NCI-H1436 treated with DMSO at 0.1 percent for 48 hours (cell line): ENCODE measurements at places on chromosomes 12 and 14.

- no peak for DNase-seq
Measured at GRCh38 chr12:23534196-23534595, 415.3 kb downstream of the SOX5 start.

DNA sequence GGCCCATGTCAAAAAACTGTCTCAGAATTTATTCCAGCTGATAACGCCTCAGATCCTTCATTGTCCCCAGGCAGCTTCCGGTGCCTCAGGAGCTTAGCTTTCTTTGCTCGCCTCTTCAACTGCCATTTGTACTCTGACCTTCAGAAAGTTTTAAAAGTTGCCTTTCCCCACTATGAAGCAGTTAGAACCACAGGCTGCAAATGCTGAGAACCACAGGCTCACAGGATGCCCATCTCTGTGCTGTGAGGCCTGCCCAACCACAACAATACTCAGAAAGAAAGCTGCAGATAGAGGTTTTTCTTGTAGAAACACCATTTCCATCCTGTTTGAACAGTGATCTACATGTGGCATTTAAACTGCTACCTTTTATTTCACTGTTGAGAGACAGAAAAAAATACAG, 131.1 kb downstream of the PRKCH start:
- DNase-seq, result no peak

DNA sequence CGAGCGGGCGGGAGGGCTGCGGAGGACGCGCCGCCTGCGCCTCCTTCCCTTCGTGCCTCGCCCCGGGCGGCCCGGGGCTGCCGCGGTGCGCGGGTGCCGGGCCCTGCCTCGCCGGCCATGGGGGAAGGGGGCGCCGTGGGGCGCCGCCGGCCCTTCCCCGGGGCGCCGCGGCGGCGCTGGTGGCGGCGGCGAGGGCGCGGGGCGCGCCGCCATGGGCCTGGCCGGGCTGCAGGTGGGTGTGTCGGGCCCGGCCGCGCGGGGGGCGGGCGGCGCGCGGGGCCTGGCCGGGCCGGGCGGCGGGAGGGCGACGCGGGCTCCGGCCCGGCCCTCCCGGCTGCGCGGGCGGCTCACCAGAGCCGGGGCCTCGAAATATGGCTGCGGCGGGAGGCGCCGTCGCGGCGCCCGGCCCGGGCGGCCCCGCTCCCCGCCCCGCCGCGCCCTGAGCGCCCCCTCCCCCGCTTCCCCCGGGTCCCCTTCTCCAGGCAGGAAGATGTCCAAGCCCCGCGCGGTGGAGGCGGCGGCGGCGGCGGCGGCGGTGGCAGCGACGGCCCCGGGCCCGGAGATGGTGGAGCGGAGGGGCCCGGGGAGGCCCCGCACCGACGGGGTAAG, 5.1 kb downstream of the KMT5A start:
- DNase-seq, result no peak

GRCh38 chr14:69637503-69638031, 26.2 kb downstream of the SUSD6 start:
- no peak for DNase-seq

DNA sequence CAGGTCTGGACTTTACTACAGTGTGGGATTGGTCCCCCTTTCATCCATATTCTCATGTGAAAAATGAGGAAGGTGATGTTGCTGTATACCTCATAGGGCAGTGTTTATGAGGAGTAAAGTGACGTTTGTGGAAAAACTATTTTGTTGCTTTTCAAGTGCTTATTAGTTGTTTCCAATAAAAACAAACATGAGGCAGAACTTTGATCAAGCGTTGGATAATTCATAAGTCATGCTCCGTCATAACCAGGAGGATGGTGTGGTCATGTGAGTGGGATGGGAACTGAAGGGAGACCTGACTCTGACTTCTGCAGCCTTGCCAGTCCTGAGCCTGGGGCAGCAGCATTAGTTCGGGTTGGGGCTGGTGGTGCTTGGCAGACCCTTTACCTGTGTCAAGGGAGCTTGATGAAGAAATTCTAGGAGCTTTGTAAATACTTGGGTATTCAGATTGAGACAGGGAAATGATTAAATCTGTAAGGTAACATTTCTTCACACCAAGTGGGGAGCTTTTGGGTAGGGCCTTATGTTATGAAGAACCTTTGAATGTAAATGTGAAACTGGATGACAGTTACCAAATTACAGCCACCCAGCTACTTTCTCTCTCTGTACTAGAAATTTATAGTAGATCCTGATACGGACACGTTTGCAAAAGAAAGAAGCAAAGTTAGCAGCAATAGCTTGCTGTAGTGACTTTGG, 462.4 kb upstream of the RGS6 start:
- DNase-seq, result no peak

GRCh38 chr14:93369713-93370266, 22.8 kb downstream of the COX8C start:
- no peak for DNase-seq

- DNase-seq, result no peak
Measured at GRCh38 chr14:53109105-53110041, 43.8 kb downstream of the DDHD1 start.

- no peak for DNase-seq
Measured at GRCh38 chr14:89304972-89305703, 111.9 kb downstream of the FOXN3 start.

GRCh38 chr14:70771781-70772212, 37.5 kb downstream of the MAP3K9 start:
- DNase-seq, result no peak

- DNase-seq, result peak; percentile 19
Measured at GRCh38 chr12:103207936-103208335, 250.5 kb downstream of the ASCL1 start.

DNA sequence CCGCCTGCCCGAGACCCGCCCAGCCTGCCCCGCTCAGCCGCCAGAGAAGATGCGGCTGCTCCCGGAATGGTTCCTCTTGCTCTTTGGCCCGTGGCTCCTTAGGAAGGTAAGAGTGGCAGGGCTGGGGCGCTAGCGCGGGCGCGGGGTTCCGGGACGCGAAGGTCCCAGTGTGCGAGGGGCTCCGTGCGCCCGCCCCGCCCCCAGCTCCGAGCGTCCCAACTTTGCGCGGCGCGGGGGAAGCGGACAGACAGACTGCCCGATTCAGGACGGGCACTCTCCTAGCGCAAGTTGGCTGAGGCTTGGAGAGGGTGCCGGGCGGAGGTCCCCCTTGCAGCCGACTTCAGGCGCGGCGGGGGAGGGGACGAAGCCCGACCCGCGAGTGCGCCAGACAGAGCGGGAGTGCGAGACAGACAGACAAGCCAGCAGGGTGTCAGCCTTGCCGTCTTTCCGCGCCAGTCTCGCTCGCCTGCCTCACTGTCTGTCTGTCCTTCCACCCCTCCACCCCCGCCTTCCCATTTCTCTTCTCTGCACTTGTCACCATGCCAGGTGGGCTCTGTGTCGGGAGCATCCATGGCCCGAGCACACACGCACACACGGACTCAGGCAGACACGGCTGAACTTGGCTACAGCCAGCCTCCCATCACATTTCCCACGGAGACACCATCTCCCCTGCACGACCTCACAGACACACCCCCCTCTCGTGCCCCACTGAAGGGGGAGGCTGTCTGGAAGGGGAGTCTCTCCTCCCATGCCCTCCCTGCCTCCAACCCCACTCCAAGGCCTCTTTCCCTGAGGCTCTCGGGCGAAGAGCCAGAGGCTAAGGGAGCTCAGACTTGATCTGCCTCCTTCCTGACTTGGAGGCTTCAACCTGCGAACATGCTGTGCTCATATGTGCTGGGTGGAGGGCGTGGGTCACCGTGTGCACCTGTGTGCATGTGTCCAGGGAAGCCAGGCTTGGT, 606 bp downstream of the NXPH4 start:
- DNase-seq, result no peak

GRCh38 chr12:90086281-90086680, 377.6 kb upstream of the ATP2B1 start:
- DNase-seq, result no peak

- DNase-seq, result no peak
Measured at GRCh38 chr12:122005252-122005776, 16.4 kb upstream of the BCL7A start.

GRCh38 chr14:76677534-76678145, 83.6 kb upstream of the VASH1 start:
- DNase-seq, result no peak

GRCh38 chr12:95248095-95248494, 30.5 kb downstream of the VEZT start:
- DNase-seq, result no peak

GRCh38 chr14:24315807-24316596, 4.7 kb downstream of the LTB4R start:
- no peak for DNase-seq

DNA sequence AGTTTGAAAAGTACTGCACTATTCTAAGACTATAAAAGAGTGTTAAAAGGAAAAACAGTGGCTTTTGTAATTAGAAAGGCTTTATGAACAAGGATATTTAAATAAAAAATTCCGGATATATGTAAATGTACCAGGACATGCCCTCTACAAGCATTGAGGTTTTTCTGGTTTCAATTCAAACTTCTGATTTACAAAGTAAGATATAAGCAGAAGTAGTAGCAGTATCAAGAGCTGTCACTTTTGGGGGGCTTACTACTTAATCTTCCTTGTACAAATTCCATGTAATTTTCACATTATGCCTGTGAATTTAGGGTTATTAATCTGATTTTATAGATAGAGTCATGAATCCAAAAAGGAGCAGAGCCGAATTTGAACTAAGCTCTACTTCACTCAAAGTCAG, 170.3 kb upstream of the ATP2B1 start:
- DNase-seq, result no peak

- no peak for DNase-seq
Measured at GRCh38 chr12:80625901-80626300, 81.5 kb upstream of the MYF6 start.

DNA sequence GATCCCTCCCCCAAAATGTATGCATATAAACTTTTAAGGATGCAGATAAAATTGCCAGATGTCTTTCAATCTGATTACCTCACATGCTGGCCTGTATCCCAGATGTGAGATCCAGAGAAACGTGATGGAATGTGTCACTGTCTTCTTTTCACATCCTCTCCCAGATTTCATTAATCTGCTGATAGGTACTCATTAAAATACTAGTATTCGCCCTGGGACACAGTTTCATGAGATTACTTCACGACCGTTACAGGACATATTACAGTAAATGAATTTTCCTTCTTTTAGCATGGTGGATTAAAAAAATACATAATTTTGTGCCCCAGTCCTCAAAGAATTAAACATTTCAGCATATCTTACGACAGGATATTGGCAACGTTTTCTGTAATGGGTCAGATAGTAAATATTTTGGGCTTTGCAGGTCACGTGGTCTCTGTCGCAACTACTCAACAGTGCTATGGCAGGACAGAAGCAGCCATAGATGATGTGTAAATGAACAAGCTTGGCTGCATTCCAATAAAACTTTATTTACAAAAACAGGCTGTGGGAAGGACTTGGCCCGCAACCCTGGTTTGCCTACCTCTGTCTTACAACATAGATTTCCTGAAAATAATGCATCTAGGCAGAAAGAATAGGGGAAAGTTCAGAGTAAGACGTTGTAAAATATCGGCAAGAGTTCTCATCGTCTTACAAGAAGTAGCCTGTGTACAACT, 156.0 kb upstream of the DIO3 start:
- no peak for DNase-seq

DNA sequence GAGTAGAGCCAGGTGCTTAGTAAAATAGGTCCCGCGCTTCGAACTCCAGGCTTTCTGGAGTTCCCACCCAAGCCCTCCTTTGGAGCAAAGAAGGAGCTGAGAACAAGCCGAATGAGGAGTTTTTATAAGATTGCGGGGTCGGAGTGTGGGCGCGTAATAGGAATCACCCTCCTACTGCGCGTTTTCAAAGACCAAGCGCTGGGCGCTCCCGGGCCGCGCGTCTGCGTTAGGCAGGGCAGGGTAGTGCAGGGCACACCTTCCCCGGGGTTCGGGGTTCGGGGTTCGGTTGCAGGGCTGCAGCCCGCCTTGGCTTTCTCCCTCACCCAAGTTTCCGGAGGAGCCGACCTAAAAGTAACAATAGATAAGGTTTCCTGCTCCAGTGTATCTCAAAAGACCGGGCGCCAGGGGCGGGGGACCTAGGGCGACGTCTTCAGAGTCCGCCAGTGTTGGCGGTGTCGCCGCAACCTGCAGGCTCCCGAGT, 3.6 kb downstream of the SSTR1 start:
- DNase-seq, result no peak

DNA sequence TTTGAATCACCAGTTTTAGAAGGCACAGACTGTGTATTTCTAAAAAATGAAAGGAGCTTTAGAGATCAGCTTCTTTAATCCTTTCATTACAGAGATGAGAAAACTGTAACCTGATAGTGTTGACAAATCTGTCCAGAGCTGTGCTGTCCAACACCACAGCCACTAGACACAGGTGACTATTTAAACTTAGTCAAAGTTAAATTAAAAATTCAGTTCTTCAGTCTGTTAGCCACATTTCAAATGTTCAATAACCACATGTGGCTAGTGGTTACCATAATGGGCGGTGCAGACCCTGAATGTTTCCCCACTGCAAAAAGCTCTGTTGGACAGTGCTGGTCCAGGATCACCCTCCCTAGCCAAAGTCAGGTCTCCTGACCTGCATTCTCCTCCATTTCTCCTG, 21.6 kb downstream of the DAD1 start:
- no peak for DNase-seq

- no peak for DNase-seq
Measured at GRCh38 chr12:88417531-88417930, 162.7 kb downstream of the KITLG start.

DNA sequence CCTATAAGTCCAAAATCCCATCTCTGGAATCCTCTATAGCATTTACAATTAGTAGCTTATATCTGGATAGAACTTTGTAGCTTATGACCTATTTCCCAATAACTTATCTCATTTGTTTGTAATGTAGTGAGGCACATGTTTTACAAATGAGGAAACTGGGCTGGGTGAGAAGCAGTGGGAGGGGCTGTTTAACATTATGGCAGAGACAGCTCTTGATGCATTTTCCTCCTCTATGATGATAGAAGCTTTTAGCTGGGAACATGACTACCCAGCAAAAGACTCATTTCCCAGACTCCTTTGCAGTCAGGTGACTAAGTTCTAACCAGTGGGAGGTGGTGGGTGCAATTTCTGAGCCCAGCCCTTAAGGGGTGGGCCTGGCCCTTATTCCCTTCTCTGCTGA, 179.7 kb downstream of the TTC8 start:
- no peak for DNase-seq

DNA sequence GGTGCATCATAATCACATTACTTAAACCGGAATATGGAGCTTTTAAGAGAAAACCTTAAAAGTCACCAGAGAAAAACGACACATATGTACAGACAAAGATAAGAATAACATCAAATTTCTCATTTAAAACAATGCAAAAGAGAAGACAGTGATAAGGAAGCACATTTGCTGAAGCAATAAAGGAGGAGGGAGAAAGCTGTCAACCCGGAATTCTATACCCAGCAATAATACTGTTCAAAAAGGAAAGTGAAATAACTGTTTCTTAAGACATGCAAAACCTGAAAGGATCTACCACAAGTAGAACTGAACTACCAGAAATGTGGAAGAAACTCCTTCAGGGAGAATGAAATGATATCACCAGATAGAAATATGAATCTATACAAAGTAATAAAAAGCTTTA, 15.4 kb downstream of the SLC6A13 start:
- no peak for DNase-seq

GRCh38 chr14:70096866-70097265, 91.9 kb downstream of the SLC8A3 start:
- DNase-seq, result no peak

GRCh38 chr12:84875241-84875640, 37.4 kb downstream of the SLC6A15 start:
- DNase-seq, result no peak

- DNase-seq, result no peak
Measured at GRCh38 chr14:64294672-64295413, 672 bp upstream of the ESR2 start.

GRCh38 chr14:38238878-38239277, 17.0 kb downstream of the CLEC14A start:
- DNase-seq, result no peak
